ENCODE measurements at places on chromosomes 1 and 21.

- DNase-seq, result no peak
Measured at GRCh38 chr1:48784301-48784700, 7.6 kb upstream of the BEND5 start.

GRCh38 chr21:44911384-44912157 is 9.1 kb downstream of the ITGB2 start:
- peak; percentile 57 for DNase-seq

GRCh38 chr1:25875154-25875855 is at the start of gene PAQR7:
PAQR7 (minus strand) TSS chr1:25875708; CDS start chr1:25863839, 11,869 bp downstream.
- DNase-seq, result peak; percentile 45

- no peak for DNase-seq
Measured at GRCh38 chr1:244792188-244792850, 43.1 kb upstream of the COX20 start.

GRCh38 chr1:208273386-208274017 is 29.3 kb upstream of the PLXNA2 start:
- DNase-seq, result no peak

- no peak for DNase-seq
Measured at GRCh38 chr1:227242811-227243682, 75.2 kb downstream of the CDC42BPA start.

DNA sequence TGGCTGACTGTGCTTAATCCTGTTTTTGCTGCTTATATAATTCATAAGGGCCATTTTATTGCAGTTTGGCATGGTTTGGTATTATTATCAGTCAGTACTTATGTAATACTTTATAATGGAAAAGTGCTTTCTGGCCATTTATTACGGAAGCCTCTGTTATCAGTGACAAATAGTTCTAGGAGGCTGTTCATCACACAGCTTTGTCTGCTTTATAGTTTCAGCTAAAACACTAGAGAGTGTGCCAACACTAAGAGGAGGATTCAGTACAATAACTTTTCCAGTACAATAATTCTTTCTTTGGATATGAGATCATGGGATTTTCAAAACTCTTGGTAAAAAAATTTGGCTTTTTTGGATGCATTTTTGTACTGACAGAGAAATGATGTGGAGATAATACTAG is 102.9 kb upstream of the PTGFR start:
- DNase-seq, result no peak

- DNase-seq, result no peak
Measured at GRCh38 chr1:53122961-53123413, 19.5 kb downstream of the SLC1A7 start.

GRCh38 chr1:166471359-166471758 is 304.6 kb upstream of the FAM78B start:
- no peak for DNase-seq

- DNase-seq, result no peak
Measured at GRCh38 chr1:119364640-119365039, 3.9 kb upstream of the HAO2 start.

DNA sequence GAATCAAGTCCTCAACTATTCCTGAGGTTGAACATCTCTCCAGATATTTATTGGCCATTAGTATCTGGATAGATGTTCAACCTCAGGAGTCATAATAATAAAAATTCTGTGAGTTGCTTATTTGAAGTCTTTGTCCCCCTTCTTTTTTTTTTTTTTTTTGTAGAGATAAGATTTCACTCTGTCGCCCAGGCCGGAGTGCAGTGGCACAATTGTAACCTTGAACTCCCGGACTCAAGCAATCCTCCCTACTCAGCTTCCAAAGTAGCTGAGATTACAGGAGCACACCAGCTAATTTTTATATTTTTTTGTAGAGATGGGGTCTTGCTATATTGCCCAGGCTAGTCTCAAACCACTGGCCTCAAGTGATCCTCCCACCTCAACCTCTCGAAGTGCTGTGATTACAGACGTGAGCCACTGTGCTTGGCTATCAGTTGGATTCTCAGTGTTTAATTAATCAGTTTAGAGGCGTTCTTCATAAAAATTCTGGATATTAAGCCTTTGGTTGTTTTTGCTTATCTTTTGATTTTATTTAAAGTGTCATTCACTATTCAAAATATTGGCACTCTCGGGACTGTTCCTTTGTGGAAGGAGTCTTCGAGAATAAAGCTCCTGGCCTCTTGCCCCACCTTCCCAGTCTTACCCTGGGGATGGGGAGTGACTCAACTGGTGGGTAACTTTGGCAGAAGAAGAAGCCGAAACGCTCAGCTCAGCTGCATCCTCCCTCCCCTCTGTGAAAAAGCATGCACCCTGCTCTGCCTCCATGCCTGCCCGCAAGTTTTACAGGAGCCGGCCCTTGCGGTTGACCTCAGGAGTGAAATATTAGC is 11.2 kb upstream of the HYI start:
- no peak for DNase-seq

GRCh38 chr1:6303397-6304012 is 42.6 kb upstream of the GPR153 start:
- DNase-seq, result no peak

- peak; percentile 52 for DNase-seq
Measured at GRCh38 chr1:147700042-147701006, 30.0 kb upstream of the ACP6 start.

DNA sequence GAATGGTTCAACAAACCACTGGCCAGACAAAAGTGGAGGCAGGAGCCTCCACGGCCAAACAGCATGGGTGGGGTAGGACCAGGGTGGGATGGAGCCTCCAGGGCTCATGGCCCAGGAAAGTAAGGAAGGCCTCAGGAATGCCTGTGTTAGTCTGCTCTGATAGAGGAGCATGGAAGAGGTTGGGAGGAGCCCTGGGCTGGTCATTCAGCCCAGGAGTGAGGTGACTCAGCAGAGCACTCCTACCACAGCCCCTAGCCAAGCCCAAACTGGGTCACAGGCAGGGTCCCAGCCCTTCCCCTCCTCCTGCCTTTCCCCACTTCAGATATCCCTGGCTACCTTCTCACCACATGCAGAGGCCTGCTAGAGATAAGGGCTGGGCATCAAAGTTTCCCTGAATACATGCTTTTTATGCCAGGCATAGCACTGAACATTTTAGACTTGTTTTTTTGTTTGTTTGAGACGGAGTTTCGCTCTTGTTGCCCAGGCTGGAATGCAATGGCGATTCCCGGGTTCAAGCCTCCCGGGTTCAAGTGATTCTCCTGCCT is 3.1 kb upstream of the SHISA4 start:
- no peak for DNase-seq

- DNase-seq, result no peak
Measured at GRCh38 chr1:28301368-28302174, 27.3 kb upstream of the MED18 start.

DNA sequence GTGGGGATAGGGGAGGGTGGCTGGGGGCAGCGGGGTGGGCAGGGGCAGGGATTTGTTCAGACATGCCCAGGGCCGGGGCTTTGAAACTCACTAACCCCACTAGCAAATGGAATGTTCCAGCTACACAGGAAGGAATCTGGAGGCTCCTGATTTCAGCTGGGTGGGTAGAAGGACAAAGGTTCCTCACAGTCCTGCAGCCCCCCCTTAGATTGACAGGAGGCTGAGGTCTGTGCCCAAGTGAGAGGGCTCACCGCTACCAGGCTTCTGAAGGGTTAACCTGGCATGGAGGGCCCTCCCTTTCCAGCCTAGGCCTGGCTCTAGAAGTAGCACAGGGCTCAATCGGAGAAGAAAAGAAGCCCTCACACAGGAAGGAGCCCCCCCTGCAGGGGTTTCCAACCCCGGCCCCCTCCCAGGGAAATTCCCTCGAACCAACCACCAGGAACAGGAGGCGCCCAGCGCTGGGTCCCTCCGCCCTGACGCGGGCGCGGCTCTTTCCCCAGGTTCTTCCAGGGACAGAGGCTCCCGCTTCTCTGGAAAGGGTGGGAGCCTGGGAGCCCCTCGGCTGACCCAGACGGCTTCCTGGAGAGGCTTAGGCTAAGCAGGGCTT is 3.3 kb downstream of the EPHA2 start:
- DNase-seq, result no peak

- DNase-seq, result no peak
Measured at GRCh38 chr1:88472714-88473113, 211.4 kb upstream of the PKN2 start.

DNA sequence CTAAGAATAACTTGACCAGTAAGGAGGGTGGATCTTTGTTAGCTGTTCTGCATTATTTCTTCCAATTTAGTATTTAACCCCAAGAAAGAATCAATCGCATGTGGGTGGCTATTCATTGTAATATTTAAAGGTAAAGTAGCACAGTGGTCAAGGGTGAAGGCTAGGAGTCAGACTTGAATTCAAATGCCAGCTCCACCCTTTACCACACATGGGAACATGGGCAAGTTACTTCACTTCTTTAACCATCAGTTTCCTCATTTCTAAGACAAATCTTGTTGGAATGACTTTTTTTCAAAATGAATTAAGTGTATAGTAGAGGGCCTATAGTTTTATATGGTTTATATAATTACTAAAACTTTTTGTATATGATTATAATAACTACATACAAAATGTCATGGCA is 71.3 kb upstream of the S1PR1 start:
- no peak for DNase-seq

GRCh38 chr1:235060607-235061470 is 67.8 kb downstream of the TOMM20 start:
- DNase-seq, result no peak

GRCh38 chr21:25350056-25350455 is 257.2 kb downstream of the MRPL39 start:
- DNase-seq, result peak; percentile 1

GRCh38 chr1:47578721-47579419 is 141.0 kb downstream of the FOXD2 start:
- DNase-seq, result no peak

GRCh38 chr1:89350298-89350697 is 13.6 kb upstream of the GBP6 start:
- DNase-seq, result no peak

DNA sequence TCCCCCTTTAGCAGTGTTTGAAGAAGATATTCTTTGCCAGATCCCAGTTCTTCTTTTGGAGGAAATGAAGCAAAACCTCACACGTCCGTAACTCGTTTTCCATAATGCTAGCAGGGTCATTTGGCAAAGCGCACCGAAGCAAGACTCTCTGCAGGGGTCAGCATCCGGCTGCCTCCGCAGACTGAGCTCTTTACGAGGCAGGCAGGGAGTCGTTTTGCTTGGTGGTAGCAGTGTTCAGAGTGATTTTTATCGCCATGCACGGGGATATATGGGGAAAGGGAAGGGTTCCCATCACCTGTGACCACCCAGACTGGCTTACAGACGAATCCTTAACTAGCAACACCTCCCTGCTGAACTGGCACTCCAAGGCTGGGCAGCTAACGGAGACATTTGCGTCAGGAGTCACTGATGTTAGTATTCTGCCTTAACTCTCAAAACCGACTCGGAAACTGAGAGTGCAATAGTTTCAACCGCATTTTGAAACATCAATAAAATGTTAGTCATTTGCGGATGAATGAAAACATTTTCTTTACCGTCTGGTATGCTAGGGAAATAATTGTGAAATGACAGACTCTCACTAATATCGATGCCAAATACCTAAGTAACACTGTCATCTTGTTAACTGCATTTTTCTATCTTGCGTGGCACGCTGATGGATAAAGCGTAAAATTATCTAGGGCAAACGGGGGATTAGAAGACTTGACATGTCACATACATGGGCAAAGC is 2.2 kb upstream of the NEGR1 start:
- DNase-seq, result no peak

DNA sequence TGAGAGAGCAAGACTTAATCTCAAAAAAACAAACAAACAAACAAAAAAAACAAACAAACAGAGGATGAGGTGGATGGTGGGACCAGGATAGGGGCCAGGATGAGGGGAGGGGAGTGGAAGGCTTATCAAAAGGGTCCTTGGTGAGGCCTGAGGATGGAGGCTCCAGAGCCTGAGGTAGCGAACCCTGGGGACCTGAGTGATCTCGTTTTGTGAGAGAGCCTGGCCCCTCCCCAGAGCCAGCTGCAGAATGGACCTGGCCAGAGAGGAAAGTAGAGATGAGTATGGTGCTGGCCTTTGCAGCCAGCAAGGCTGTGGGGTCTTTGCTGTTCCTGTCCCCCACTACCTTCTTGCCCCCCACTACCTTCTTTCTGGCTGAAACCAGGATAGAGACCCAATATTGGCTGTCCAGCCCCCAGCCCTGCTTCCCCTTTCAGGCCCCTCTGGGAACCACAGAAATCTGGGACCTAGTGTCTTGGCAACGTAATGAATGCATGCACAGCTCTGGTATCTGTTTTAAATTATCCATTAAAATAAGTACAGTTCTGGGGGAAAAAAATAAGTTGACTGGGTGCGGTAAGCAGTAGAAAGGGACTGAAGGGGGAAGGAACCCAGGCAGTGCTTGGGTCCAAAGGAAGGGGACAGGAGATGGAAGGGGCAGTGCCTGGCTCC is 1.1 kb upstream of the LMNA start:
- no peak for DNase-seq

DNA sequence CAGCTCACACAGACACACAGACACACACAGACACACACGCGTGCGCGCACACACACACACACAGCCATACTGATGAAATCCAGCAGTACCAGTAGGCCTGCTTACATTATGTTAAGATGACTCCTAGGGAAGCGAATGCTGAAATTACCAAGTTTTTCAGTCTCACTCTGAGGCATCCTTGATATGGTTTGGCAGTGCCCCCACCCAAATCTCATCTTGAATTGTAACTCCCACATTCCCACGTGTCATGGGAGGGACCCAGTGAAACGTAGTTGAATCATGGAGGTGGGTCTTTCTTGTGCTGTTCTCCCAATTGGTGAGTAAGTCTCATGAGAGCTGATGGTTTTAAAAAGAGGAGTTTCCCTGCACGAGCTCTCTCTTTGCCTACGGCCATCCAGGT is 64.1 kb downstream of the TIAM1 start:
- DNase-seq, result no peak

- peak; percentile 22 for DNase-seq
Measured at GRCh38 chr1:8374812-8375211, 56.9 kb downstream of the SLC45A1 start.

DNA sequence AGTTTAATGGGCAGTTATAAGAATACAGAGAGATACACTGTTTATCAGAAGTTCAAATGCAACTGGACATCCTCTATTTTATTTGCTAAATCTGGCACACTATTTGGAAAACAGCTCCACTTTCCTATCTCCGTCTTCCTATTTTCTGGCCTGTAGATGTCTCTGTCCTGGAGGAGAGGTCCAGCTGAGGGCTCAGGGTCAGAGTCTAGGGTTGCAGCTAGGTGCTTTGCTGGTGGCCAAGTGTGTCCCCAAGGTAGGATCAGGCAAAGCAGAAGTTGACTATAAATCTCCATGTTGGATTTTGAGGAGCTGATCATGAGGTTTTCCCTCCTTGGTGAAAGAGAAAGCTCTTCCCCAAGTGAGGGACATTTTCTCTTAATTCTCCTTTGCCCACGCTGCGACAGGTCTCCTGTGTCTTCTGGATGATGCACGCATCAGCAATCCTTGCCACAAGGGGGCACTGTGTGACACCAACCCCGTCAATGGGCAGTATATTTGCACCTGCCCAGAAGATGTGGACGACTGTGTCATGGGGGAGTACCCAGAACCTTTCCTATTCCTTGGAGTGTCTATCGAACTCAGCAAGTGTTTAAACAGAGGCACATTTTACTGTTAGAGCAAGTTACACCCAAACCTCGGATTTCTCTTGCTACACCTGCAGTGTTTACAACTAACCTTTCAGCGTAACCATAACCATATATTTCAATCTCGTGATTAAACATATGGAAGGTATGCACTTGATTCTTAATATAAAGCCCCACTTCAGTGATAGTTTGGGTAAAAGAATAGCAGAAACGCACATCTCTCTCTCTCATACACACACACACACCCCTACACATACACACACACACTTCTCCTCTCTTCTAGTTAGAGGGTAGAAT is 10.2 kb downstream of the ADAM30 start:
- peak; percentile 53 for DNase-seq

GRCh38 chr1:54574158-54574778 is 26.2 kb downstream of the ACOT11 start:
- DNase-seq, result no peak

- DNase-seq, result no peak
Measured at GRCh38 chr1:34721241-34721640, 33.6 kb upstream of the GJB5 start.
